ENCODE measurements at places on chromosomes 1 and 21. TPM values are rescaled to one million over a fixed set of nuclear protein-coding genes. Genes with fewer than 3 reads are reported as not detected.
A peak's percentile ranks its signal among the peaks of the same experiment; 100 is the strongest.

- H3K27ac ChIP-seq = peak within 1 kb of the TSS; percentile 100
- H3K27me3 ChIP-seq = no peaks in the 10 kb centered on the region
- peak; percentile 97 for DNase-seq
Observed at GRCh38 chr21:42009831-42010506, at the start of gene ZBTB21. TSS of gene ZBTB21 (minus strand) at chr21:42010360. CDS start at chr21:41994095, 16,265 bp downstream.

DNA sequence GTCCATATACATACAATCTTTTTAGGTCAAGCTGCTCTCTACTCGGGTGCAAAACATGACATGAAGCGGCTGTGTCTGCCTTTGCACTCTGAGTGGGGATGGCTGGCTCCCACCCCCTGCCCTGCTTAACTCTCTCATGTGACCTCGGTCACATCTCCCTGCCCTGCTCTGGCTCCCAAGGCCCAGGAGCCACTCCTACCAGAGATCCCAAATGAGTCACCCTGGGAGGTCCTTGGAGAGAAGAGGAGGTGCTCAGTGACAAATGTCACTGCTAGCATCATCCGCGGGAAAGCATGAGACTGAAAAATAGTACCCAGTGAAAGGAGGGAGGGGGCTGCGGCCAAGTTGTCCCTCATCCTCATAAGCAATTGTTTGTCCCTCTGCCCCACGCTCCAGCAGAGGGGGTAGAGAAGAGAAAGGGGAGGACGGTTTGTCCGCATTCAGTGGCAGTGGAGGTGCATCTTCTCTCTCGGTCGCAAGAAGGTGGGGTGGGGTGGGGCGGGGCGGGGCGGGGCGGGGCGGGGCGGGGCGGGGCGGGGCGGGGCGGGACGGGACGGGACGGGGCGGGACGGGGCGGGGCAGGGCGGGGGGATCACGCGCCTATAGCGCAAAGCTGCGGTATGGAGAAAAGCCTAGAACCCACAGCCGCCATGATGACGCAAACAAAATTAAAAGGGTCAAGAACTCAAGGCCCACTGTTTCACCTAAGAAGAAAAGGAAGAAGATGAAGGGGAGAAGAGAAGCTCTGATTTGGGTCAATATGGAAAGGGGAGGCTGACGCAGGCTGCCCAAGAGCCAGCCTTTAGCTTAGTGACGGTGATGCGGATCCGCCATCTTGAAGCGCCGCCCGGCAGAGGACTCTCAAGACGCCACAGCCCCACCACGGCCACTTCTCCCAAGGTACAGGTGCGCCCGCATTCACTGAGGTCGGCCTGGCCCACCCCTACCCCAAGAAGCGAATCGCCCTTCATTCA is 66.2 kb downstream of the CD46 start:
- no peaks in the 10 kb centered on the region for H3K27me3 ChIP-seq
- peaks cover 96% of the 10 kb centered on the region for H3K4me1 ChIP-seq
- DNase-seq = no peak
- peaks cover 96% of the 10 kb centered on the region for H3K36me3 ChIP-seq
- H3K4me3 ChIP-seq = no peak overlapping the region
- no peak overlapping the region for H3K27ac ChIP-seq

- no peaks in the 10 kb centered on the region for H3K27me3 ChIP-seq
- no peak for DNase-seq
- no peaks in the 10 kb centered on the region for H3K4me1 ChIP-seq
- no peak overlapping the region for H3K27ac ChIP-seq
- H3K4me3 ChIP-seq = no peak overlapping the region
Observed at GRCh38 chr1:105359457-105359856, 1609.8 kb downstream of the AMY1C start.

The DRAXIN gene
- 0.17 TPM for total RNA-seq

GRCh38 chr1:228544921-228545591 is 57.9 kb downstream of the RNF187 start:
- no peak overlapping the region for H3K4me3 ChIP-seq
- H3K27ac ChIP-seq = no peak overlapping the region
- peaks cover 12% of the 10 kb centered on the region for H3K27me3 ChIP-seq
- no peak for DNase-seq
- no peaks in the 10 kb centered on the region for H3K36me3 ChIP-seq

- H3K4me3 ChIP-seq = no peak overlapping the region
- no peaks in the 10 kb centered on the region for H3K36me3 ChIP-seq
- no peaks in the 10 kb centered on the region for H3K4me1 ChIP-seq
- H3K27me3 ChIP-seq = peaks cover 2% of the 10 kb centered on the region
- no peak for DNase-seq
- no peak overlapping the region for H3K27ac ChIP-seq
Observed at GRCh38 chr1:234047123-234047522, 142.6 kb downstream of the SLC35F3 start.
